ENCODE measurements at places on chromosomes 11 and 22. TPM values are rescaled to one million over a fixed set of nuclear protein-coding genes. Genes with fewer than 3 reads are reported as not detected.

GRCh38 chr11:130609121-130610035 lies 160.9 kb downstream of the ADAMTS15 start:
- peaks cover 8% of the 10 kb centered on the region for H3K27me3 ChIP-seq
- H3K4me3 ChIP-seq: no peak overlapping the region
- H3K36me3 ChIP-seq: no peaks in the 10 kb centered on the region
- no peak overlapping the region for H3K27ac ChIP-seq

Gene PRRG4
- total RNA-seq: 6.0 TPM

- no peaks in the 10 kb centered on the region for H3K4me1 ChIP-seq
- no peak overlapping the region for H3K27ac ChIP-seq
- H3K4me3 ChIP-seq: no peak overlapping the region
Measured at GRCh38 chr11:34468209-34468841, 29.6 kb downstream of the CAT start.

Gene DEFB108B
- not detected for total RNA-seq

Gene OR52N4
- total RNA-seq: not detected

GRCh38 chr11:2320568-2321310 lies 18.9 kb downstream of the TSPAN32 start:
- DNase-seq: peak; percentile 57
- H3K27ac ChIP-seq: no peak overlapping the region
- peaks cover 7% of the 10 kb centered on the region for H3K27me3 ChIP-seq
- H3K36me3 ChIP-seq: no peaks in the 10 kb centered on the region
- H3K4me1 ChIP-seq: no peaks in the 10 kb centered on the region

Gene C11orf91
- not detected for total RNA-seq

GRCh38 chr22:42909363-42910058 lies 52.4 kb upstream of the ARFGAP3 start:
- H3K4me1 ChIP-seq: peaks cover 23% of the 10 kb centered on the region
- no peak overlapping the region for H3K4me3 ChIP-seq
- no peak overlapping the region for H3K27ac ChIP-seq
- H3K36me3 ChIP-seq: peaks cover 10% of the 10 kb centered on the region

DNA sequence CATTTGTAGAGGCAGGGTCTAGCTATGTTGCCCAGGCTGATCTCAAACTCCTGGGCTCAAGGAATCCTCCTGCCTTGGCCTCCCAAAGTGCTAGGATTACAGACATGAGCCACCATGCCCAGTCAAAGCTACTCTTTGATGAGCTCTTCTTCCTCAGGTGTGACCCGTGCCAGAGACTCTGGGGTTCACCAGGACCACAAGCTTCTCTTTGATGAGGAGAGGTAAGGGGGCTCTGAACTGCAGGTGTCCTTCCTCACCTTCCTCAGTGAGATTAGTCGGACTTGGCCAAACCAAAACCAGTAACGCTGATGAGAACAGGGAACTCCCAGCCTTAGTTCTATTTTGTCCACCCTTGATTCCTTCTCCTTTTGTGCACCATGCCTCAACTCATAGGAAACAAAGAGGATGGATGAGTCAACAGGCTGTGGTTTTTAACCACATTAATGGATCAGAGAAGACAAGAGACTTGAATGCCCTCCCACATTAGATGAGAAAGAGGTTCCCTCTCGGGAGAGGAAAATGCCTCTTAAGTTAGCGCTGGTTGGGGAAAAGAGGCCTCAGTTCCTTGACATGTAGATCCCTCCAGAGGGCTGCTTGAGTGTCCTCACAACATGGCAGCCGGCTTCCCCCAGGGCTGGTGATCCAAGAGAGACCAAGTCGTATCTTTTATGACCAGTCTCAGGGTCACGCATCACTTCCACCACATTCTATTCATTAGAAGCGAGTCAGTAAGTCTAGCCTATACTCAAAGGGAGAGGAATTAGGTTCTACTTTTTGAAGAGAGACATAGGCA lies 25.7 kb upstream of the CTR9 start:
- H3K36me3 ChIP-seq: peaks cover 3% of the 10 kb centered on the region
- H3K27ac ChIP-seq: no peak overlapping the region
- DNase-seq: no peak
- H3K27me3 ChIP-seq: no peaks in the 10 kb centered on the region
- H3K4me3 ChIP-seq: no peak overlapping the region
- H3K4me1 ChIP-seq: peaks cover 15% of the 10 kb centered on the region
